ENCODE measurements at places on chromosomes 2 and 18.
A peak's percentile ranks its signal among the peaks of the same experiment; 100 is the strongest.

GRCh38 chr2:196399722-196400691 lies 228.6 kb upstream of the STK17B start:
- DNase-seq = peak; percentile 38

DNA sequence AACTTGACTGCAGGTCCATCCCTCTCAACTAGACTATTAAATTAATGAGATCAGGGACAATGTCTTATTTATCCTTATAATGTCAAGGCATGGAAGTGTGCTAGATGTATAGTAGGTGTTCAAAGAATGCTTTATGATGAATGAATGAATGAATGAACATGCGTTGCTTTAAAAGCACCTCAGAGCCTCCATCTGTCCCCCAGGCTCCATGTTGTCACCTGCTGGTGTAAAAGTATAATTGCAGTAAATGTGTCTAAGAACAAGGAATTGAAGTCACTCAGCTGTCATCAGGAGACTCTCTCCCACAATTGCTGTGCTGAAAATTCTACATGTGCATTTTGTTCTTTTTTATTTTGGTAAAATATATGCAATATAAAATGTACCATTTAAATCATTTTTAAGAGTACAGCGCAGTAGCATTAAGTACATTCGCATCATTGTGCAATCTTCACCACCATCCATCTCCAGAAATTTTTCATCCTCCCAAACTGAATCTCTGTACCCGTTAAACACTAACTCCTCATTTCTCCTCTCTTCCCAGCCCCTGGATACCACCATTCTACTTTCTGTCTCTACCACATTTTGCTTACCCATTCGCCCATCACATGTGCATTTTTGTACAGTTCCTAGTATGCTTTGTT lies 52.6 kb downstream of the GNAL start:
- DNase-seq = no peak

- no peak for DNase-seq
These were observed 83.2 kb upstream of the DTNB start for GRCh38 chr2:25756536-25756935.

- DNase-seq = no peak
These were observed 37.0 kb downstream of the STK39 start for GRCh38 chr2:168210216-168210894.

DNA sequence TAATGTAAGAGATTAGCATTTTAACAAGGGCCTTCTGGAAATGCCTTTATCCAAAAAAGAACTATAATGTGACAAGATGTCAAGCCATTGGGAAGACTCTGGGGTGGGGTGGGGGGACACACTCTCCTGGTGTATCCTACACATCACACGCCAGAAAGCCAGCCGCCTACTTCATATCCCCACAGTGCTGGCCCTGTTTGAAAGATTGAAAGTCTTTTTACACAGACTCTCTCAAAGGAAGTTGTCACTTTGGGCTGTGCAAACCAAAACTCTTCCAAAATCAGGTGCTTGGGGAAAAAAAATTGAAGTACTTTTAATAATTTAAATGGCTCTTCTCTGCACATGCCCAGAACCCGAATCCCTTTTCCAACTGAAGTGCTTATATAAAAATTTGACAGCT lies 666.7 kb downstream of the BCL11A start:
- no peak for DNase-seq

- no peak for DNase-seq
These were observed 53.4 kb downstream of the CD28 start for GRCh38 chr2:203759690-203760365.

GRCh38 chr2:142865924-142866323 lies 11.5 kb upstream of the KYNU start:
- DNase-seq = no peak

DNA sequence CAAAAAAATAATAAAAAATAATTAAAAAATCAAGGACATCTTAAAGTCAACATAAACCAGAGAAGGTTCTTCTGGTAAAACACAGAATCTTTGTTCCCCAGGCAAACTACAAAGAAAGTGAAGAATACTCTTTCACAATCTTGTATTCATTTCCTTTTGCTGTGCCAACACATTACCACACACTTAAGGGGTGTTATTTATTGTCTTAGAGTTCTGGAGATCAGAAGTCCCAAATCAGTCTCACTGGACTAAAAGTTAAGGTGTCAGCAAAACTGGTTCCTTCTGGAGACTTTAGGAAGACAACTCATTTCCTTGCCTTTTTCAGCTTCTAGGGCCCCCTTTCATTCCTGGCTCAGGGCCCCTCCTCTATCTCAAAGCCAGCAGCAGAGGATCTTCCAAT lies 12.2 kb upstream of the CAB39 start:
- no peak for DNase-seq

DNA sequence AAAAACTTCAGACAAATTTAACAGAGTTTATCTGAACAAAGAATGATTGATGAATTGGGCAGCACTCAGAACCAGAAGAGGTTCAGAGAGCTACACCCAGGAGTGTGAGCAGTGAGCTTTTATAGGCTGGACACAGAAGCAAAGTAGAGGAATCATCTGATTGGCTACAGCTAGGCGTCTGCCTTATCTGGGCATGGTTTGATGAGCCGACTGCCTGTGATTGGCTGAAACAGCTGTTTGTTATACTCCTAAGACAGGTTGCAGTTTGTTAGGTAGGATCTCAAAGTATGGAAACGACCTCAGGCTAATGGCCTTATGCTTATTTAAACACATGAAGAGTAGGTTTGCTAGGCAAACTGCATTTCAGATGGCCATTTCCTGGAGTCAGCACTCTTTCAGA lies 188.9 kb downstream of the MYO1B start:
- DNase-seq = no peak

Measured in right hindlimb (tissue), 1 donor.